ENCODE measurements at places on chromosomes 12 and 14.

DNA sequence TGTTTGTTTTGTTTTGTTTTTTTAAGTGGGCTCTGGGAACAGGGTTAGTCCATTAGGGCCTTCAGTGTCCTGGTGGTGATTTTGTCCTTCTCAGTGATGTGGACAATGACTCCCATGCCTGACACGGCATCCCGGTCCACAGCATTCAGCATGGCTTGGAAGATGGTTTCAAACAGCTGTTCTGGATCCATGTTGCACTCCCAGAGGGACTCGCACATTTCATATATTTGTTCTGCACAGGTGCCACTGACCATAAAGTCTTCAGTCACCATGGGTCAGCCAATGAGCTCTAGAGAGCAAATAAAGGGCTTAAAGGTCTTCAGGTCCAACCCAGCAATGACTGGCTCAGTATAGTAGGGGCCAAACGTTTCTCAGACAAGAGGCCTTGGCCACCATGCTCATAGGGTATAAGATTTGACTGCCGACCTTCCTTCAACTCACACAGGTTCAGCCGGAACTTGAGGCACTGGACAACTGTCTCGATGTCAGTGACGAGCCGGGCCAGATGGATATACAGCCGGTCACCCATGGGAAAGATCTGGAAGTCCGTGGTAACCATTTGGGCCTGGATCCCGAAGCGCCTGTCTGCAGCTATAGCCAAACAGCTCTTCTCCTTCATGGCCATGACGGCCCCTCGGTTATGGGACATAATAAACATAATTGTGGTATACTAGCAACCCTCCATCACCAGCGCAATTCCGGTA lies 18.0 kb downstream of the OR10P1 start:
- DNase-seq = no peak

DNA sequence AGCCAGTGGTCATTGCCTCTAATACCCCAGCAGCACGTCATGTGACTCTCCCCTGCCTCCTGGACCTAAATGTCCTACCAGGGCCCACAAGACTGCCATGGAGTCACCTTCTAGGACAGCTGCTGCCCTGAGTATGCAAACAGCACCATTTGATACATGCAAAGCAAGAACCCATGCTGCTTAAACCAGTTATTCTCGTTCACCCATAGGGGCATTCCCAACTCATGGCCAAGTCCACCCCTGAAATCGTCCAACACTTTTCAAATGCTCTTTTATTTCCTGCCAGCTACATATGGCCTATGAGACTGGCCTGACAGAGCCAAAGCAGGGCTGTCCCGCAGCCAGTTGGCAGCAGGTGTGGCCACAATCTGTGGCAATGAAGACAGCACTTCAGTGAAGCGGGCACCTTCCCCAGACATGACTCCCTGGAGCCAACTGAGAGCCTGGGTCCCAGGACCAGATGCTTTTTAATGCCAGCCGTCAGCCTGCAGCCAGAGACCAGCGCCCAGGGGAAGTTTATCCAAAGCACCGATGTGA lies 99.9 kb downstream of the BCAT1 start:
- DNase-seq = no peak

GRCh38 chr12:74781991-74782485 lies 244.4 kb downstream of the ATXN7L3B start:
- DNase-seq = no peak

DNA sequence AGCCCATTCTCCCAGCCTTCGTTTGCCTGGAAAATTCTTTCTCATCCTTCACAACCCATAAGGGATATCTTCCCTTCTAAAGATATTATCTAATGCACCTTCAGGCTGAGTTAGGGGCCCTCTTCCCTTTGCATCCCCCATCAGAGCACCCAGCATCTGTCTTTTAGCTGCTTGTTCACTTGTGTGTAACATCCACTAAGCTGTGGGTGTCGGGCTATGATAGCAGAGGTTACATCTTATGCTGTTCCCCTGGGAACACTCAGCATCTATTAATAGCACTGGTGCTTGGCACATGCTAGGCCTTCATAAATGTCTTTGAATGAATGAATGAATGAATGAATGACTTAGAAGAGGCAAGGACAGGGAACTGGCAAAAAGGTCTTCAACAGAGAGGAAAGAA lies 131.8 kb downstream of the NUAK1 start:
- no peak for DNase-seq

- DNase-seq = no peak
Measured at GRCh38 chr14:55412676-55413075, 1.0 kb upstream of the ATG14 start.

DNA sequence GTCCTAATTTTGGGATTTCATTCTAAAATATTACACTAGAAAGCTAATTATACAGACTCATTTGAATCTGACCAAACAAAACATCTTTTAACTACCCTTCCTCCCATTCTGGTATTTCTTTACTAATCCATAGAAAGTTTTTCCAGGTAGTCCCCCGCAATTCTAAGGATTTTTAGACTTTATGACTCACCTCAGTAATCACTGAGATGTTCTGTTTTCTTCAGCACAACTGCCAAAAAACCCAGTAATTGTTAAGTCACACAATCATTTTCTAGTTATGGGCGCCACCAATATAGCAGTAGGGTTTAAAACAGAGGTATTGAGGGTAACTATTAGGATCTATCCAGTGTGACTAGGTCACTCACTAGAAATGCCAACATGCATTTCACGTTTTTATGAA lies 1.6 kb upstream of the ARID4A start:
- DNase-seq = no peak

DNA sequence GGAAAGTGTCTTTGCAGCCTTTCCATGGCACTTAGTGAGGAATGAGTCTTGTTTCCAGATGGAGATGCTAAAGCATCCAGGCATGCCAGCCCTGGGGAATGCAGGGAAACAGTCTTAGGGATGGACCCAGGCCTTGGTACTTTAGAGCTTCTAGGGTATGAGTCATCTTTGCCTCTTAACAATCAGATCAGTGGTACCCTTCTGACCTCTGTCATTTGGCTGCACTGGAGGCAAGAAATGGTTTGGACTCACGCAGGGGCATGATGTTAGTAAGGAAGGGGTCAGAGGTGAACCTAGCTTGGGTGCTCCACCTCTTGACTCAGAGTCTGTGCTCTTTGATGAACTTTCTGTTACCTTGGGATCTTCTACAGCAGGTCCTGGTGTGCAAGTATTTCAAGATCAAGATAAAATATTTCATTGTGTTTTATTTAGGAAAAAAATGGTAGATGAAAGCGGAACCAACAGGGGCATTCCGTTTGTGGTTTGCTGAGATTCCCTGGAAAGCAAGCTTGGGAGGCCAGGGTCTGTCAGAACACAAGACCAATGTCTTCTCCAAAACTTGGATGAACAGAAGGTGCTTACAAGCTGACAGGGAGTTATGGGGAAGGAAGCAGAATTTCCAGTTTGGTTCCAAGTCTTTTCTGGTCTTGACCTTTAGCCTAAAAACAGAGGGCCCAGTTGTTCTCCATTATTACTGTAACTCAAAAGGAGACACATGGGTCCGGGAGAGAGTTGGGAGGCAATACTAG lies 216.2 kb downstream of the ZFP36L1 start:
- DNase-seq = no peak

DNA sequence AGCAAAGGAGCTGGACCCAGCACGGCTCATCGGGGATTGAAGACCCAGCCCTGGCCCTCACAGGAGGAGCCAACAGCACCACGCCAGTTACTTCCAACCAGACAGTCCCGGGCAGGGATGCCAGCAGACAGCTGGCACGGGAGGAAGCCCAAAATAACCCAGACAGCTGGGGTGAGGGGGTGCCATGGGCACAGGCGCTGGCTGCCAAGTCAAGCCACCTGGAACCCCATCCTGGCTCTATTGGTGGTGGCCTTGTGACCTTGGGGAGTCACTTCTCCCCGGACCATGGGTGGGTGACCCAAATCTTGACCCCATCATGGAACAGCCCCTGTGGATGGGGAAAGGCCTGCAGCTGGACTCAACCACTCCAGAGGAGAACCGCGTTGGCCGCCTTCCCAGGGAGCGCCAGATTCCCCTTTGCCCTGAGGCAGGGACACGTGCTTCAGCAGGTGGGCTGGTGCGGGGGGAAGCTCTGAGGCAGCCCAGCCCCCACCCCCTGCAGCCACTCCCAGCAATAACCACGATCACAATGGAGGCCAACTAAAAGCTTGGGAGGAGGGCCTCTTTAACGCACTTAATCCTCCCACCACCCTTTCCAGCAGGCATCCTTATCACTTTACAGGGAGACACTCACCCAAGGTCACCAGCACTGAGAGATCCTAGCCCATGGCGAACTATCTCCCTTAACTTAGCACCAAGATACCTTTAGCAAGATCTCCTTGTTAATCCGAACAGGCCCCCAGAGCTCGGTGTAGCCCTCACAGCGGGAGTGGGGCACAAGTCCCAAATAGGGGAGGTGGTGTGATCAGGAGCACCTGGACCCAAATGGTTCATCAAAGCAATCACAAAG lies 4.7 kb upstream of the RHOF start:
- no peak for DNase-seq

- DNase-seq = no peak
Measured at GRCh38 chr12:123961585-123962345, 10.9 kb downstream of the CCDC92 start.

DNA sequence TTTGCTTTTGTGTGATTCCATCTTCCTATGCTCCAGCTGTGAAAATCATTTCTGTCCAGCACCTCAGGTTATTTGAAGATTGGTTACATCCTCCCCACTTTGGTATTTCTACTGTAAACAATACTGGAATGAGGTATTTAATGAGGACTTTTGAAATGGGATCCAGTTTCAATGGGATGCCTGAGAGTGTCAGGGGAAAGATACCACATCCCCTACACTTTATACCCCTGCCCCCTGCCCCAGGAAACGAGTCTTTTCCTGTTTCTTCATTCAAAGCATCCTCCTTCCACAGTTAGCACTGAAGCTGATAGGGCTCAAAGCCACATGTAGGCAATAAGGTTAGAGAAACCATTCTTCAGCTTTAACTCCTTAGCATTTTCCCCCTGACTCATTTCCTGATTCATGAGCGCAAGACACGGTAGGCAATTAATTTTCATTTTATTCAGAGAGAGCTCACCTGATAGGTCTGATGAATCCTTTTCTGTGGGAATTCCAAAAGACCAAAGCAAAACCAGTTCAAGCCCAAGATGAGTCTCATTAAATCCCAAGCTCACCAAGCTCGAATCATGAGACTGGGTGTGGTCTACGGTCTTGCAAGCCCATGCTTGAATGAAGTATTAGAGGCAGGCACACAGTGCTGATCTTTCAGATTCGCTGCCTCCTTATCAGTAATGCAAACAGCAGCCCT lies 143.6 kb upstream of the CRY1 start:
- DNase-seq = no peak

- no peak for DNase-seq
Measured at GRCh38 chr12:108207791-108208730, 79.0 kb downstream of the WSCD2 start.

DNA sequence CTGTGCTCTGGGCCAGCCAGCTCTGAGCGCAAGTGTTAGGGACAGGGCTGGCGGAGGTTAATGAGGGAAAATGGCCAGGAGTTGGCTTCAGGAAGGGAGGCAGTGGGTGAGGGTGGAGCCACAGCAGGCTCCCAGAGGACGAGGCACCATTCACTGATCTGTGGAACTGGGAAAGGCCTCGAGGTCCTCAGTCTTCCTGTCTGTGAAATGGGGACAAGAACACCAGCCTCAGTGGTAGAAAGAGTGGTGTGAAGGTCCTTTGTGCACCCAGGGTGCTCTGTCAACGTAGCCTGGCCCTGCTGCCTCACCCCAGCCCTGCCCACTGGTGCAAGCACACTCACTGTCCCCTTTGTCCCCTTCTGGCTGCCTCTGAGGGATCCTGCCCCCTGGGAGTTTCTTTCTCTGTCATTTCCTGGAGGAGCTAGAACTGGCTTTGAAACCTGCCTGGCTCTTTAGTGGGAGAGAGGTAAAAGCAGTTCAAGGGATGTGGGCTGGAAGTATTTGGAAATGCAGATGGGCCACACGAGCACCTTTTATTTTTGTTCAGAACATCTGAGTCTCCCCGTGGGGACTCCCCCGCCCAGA lies 25.0 kb downstream of the SYNDIG1L start:
- DNase-seq = no peak

DNA sequence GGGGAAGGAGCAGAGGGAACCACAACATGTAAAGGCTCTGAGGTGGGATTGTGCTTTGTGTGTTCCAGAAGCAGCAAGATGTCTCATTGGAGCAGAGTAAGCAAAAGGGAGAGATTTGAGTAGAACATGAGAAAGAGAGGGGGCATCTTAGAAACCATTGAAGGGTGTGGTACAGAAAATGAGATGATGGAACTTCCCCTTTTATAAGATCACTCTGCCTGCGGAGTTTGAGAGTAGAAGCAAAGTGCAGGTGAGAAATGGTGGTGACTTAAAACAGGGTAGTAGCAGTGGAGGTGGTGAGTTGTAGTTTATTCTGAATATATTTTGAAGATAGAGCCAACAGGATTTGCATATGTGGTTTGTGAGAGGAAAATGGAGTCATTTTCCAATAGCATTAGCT lies 56.0 kb downstream of the FBXO34 start:
- no peak for DNase-seq

GRCh38 chr12:38424436-38424835 lies 107.9 kb downstream of the ALG10B start:
- no peak for DNase-seq

DNA sequence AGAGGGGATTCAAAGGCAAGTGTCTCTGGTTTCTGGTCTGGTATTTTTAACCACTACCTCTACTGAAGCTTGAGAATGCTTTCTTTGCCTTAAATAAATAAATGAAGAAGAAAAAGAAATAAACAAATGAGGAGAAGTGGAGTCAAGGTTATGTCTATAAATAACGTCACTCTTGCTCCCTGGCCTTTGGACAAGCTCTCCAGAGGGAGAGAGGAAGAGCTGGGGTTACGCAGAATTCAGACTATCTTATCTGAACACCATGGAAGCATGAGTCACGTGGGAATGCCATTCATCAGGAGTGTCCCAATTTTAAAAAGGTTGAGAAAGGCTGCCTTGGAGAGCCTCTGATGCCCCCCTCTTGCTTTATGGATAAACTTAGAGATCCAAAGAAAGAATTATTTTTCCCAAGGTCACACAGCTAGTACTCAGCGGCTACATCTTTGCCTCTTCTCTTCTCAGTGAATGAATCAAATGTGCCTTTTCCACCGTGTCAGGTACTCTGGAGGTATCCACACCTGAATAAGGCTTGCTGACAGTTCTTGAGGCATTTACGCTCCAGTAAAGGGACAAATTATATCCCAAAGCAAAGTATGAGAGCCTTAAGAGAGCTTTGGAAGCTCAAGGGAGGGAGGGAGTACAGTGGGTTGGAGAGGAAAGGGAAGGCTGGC lies 12.9 kb upstream of the MSI1 start:
- no peak for DNase-seq

Data from T-helper 2 cell (primary cell).